ENCODE measurements at places on chromosomes 12 and 14. TPM values are rescaled to one million over a fixed set of nuclear protein-coding genes. Genes with fewer than 3 reads are reported as not detected.

DNA sequence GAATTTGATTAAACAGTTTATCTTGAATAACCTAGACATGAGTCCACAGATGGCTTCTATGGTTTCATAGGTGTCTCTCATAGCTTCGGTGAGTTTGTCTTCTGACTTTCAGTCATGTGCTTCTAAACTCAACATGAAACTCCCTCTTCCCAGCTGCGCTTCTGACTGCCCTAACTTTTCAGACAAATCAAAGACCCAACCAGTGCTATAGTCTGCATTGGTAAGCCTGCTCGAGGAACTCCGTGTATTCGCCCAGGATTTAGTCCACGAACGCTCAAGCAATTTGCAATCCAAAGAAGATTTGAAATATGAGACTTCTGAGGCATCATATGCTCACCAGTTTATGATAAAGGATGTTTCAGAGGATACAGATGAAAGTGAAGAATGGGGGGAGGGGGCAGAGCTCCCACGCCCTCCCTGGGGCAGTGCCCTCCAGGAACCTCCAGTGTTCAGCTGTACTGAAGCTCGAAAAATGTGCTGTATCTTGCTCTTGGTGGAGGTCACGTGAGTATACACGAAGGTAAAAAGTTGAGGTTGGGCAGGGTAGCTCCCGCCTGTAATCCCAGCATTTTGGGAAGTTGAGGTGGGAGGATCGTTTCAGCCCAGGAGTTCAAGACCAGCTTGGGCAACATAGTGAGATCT lies 5.2 kb upstream of the RILPL2 start:
- DNase-seq, result no peak

DNA sequence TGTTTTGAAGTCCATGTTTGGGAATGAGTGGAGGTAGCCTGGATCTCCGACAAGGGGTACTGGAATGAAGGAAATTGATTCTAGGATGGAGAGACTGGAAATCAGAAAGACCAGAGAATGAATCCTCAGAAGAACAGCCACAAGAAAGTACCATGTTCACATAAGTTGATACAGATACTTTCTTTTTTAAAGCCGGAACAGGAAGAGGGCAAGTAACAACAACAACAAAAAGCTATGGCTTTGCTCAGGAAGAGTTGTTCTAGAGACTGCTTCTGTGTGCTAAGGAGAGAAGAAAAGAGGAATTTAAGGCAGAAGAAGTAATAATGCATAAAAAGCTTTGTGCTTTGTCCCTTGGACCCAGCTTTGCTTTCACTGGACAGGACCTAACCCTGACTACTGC lies 6.2 kb downstream of the TC2N start:
- DNase-seq, result no peak

- DNase-seq, result no peak
Measured at GRCh38 chr14:20400965-20401593, 12.2 kb downstream of the TEP1 start.

DNA sequence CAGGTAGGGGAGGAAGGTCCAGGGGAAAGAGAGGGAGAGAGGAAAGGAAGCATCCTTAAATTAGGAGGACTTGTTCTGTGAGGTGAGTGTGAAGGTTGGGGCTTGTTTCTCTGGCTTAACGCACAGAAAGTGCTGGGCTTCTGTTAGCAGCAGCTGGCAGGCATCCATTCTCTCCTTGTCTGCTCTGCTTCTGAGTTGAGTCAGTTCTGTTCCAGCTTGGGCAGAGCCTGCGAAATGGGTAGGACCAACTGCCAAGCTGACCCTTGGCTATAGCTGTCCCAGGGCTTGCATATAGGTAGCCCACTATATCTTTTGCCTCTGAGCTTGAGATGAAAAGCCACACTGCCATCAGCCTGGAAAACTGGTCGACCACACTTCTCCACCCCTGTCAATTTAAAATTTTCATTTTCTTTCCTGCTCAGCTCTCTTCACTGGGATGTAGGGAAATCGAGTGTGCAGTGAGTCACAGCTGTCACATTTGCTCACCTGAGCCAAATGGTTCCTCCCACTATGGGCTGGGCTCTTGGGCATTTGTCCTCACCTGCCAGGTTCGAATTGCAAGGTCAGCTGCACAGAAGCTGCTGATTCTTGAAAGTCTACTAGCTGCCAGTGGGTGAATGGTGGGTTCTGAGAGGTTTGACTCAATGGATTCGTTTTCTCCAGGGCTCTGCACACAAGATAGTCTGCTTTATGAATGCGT lies 256.4 kb upstream of the PWP1 start:
- DNase-seq, result no peak

DNA sequence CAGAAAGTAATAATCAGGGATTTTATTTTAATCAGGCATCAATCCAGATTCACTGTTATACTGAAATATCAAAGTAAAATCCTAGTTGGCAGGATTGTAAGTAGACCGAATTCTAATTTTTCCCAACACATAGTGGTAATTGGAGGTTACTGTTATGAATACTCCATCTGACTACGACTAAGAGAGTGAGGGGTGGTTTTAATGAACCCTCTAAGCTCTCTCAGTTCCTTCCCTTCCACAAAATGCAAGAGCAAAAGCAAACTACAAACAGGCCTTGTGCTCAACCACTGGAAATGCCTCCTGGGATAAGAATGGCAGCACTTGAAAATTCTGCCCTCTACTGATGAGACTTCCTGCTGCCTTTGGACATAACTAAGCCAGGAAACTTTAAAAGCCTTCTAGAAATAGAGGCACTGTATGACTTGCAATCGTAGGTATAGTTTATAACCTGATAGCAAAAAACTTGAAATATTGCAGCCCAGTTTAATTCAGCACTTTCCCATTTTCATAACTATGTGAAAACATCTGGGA lies 184.8 kb downstream of the SLC16A7 start:
- DNase-seq, result no peak

DNA sequence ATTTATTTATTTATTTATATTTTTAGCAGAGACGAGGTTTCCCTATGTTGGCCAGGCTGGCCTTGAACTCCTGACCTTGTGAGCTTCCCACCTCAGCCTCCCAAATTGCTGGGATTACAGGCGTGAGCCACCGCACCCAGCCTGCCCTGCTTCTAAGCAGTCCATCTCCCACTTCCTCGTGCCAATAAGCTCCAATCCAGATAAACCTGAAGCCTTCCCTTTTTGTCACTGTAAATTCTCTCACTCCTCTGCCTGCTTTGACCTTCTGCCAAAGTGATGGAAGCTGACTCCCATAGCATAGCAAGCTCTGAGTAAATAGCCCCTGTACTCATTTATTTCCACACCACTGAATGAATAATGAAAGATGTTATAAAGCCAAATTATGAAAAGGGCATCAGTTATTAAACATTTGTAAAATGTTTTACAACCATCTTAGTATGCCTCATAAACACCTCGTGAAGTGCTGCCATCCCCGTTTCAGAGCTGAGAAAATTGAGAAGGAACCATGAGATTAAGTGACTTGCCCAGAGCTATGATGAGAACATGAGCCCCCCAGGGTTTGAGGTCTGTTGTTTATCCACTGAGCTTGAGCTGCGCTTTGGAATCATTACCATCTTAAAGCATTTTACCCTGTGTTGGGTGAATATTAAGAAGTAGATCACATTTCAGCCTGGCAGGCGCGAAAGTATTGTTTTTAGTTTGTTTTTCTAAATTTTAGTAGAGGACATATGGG lies 30.4 kb downstream of the MANSC1 start:
- DNase-seq, result no peak

- DNase-seq, result no peak
Measured at GRCh38 chr12:88433997-88434703, 146.1 kb downstream of the KITLG start.

- DNase-seq, result no peak
Measured at GRCh38 chr14:96922986-96923385, 125.8 kb downstream of the VRK1 start.

DNA sequence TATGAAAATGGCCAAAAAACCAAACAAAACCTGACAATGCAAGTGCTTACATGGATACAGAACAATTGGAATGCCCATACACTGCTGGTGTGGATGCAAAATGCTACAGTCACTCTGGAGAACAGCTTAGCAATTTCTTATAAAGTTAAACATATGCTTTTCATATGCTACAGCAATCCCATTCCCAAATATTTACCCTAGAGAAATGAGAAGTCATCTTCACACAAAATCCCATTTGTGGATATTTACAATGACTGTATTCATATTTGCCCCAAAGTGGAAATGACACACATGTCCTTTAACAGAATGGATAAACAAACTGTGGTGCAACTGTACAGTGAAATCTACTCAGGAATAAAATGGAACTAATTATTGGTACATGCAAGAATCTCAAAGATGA lies 20.4 kb downstream of the SAV1 start:
- no peak for DNase-seq

DNA sequence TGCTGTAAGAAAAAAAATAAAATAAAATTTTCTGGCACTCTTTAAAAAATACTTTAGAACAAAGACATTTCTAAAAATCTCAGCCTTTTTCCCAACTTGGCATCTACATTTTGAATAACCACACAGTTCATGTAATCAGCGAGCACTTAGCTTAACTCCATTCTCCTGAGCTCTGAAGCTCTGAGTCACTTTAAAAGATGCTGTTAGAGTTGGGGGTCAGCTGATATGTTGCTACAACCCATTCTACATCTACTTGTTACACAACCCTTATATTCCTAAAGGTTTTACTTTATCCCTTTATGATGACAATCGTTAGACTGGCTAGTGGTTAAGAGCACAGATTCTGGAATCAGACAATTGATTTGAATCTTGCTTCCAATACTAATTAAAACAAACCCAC lies 48.3 kb downstream of the SLC41A2 start:
- no peak for DNase-seq

- DNase-seq, result no peak
Measured at GRCh38 chr14:22131749-22132476, 457.1 kb downstream of the DAD1 start.

- no peak for DNase-seq
Measured at GRCh38 chr12:64229796-64230195, 7.7 kb upstream of the KICS2 start.

GRCh38 chr12:124916374-124917134 lies 2.1 kb upstream of the UBC start:
- peak; percentile 65 for DNase-seq

DNA sequence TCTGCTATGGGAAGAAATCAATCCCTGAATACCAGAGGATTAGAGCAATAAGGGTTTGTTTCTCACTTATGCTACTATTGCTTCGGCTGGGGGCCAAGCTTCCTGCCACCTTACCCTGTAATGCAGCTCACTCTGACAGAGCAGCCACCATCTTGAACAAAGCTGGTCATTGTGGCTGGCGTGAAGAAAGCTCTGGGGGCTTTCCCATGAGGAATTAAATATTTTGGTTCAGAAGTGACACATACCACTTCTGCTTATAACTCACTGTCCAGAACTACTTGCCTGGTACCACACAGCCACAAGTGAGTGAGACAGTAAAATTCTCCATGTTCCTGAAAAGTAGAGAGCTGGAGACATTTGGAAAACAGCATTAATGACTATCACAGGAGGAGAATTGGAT lies 82.6 kb downstream of the GALNT8 start:
- no peak for DNase-seq

- no peak for DNase-seq
Measured at GRCh38 chr14:94157197-94157596, 16.9 kb upstream of the PPP4R4 start.

GRCh38 chr14:75915045-75915444 lies 66.8 kb downstream of the TGFB3 start:
- no peak for DNase-seq

DNA sequence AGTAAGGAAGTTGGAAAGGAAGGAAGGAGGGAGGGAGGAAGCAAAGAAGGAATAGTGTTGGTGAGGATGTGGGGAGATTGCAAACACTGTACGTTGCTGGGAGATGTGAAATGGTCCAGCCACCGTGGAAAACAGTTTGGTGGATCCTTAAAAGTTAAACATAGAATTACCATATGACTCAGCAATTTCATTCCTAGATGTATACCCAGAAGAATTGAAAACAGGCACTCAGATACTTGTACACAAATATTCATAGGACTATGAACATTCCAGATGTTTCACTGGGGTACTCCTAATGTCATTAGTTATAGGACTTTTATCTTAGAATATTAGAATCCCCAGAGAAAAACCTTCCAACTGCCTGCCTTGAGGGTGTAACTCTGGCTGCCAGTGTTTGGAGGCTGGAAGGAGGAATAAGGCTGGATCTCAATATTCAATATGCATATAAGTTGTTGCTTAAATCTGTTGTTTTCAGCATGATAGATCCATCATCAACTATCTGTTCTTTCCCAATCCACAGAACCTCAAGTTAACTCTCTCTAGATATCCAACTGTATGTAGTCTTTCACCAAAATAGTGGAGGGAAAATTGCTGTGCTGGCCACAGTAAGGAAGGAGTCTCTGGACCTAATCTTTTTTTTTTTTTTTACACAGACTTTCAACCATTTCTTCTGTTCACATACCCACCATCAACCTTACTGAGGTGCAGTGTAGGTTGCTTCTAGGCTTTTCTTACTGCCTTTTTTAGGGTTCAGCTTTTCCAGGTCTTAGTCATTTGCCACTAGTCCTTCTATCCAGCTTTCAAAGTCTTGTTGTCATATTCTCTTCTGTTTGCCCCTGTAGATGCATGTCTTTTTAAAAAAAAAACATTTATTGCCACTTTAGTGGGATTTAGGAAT lies 94.5 kb downstream of the DNAI7 start:
- no peak for DNase-seq

GRCh38 chr14:103803661-103804060 lies 43.7 kb downstream of the PPP1R13B start:
- DNase-seq, result no peak

DNA sequence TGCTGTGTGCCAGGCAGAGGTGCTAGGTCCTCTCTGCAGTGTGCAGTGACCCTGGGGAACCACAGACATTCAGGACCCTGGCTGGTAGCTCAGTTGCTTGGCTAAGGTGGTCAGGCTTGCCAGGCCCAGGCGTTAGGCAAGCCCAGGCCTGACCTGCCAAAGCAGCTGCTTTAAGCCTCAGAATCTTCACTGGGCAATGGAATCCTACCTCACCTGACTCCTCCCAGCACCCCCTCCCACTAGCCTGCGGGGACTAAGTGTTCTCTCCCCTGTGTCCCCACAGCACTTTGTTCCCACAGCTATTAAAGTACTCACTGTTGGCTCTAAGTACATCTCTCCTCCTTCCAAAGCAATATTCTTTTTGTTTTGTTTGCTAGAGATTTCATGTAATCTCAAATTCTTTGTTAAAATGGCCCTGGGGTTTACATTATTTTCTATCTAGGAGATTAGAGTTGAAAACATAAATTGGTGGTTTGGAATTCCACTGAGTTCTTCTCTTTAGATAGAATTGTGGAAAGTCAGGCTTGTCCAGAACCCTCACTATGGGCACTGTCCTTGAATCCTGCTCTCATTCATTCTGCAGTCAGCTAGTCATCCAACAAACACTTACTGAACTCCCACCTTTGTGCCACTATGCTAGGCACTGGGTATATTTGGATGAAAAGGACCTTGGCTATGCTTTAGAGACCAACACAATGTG lies 44.4 kb downstream of the DGLUCY start:
- peak; percentile 59 for DNase-seq

- no peak for DNase-seq
Measured at GRCh38 chr14:57171363-57171762, 97.3 kb downstream of the EXOC5 start.

GRCh38 chr12:96571101-96571862 lies 81.9 kb downstream of the CFAP54 start:
- DNase-seq, result no peak

Gene BBOF1
- total RNA-seq, result 3.8 TPM

Gene HOXC6
- not detected for total RNA-seq

Gene CIDEB
- total RNA-seq, result 3.1 TPM

Gene SLC7A8
- 10.6 TPM for total RNA-seq

Gene DIO3
- total RNA-seq, result not detected

Gene KLRC1
- total RNA-seq, result not detected

Gene SMIM41
- 0.30 TPM for total RNA-seq

Gene TSFM
- 53.7 TPM for total RNA-seq

Gene KLRC2
- not detected for total RNA-seq

Gene COL2A1
- not detected for total RNA-seq

Gene ATN1
- total RNA-seq, result 71.4 TPM

Gene BCL11B
- 0.11 TPM for total RNA-seq

Gene INTS13
- total RNA-seq, result 24.4 TPM

Gene NELL2
- 0.55 TPM for total RNA-seq
